AG10803 (cell line): ENCODE measurements at places on chromosomes 7 and 10.

- DNase-seq: peak; percentile 98
Measured at GRCh38 chr10:73495884-73496674, at the start of gene PPP3CB. PPP3CB (minus strand) TSS chr10:73496024; CDS start chr10:73495889, 135 bp downstream.

DNA sequence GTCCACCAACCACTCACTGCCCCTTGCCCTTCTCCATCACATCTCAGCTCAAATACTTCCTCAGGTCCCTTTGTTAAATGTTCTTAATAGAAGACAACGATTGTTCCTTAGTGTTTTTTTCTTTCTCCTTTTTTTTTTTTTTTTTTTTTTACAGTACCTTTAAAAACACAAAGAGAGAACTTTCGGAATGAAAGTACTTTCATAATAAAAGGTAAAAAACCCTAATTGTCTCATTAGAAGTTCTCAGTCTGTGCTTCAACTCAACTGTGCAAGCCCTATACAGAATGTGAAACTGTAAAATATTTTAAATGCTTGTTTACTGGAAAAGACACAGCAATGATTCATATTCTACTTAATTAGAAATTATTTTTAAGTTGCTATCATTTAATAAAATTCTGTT, 29.4 kb downstream of the TSPAN12 start:
- DNase-seq: no peak

GRCh38 chr10:35650894-35651293, 8.8 kb upstream of the FZD8 start:
- no peak for DNase-seq

DNA sequence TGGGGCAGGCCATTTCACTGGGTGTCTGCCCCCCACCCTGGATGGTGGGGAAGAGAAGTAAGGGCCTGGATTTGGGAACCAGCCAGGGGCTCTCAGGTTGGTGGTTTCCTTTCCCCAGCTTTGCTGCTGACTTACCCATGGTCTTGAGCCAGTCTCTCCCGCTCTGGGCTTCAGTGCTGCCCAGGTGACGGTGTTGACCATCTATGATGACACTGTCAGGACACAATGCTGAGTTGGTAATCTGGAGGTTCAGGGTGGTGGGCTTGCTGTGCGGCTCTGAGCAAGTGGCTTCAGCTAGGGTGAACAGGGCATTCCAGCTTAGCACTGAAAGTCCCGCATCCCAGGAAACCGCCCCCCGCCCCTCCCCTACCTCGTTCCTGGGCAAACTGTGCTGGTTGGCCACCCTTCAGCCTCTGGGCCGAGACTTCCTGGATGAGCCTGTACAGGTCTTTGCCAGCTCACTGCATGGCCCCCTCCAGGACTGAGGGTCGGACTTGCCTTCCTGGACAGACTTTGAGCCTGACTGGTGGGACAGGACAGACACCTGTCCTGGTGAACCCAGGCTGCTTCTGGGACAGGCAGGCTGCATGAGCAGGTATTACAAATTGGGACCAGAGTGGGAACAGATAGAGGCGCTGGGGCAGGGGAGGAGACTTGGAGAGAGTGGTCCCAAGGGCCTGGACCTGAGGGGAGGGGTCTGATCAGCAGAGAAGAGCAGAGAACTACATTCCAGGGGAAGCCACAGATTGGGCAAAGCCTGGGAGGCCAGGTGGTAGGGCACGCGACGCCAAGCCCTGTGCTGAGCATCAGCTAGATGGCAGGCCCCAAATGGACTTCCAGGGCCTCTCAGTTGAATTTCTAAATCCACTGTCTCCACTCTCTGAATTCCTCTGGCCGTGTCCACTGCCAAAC, 19.9 kb upstream of the ZMIZ1 start:
- DNase-seq: no peak

DNA sequence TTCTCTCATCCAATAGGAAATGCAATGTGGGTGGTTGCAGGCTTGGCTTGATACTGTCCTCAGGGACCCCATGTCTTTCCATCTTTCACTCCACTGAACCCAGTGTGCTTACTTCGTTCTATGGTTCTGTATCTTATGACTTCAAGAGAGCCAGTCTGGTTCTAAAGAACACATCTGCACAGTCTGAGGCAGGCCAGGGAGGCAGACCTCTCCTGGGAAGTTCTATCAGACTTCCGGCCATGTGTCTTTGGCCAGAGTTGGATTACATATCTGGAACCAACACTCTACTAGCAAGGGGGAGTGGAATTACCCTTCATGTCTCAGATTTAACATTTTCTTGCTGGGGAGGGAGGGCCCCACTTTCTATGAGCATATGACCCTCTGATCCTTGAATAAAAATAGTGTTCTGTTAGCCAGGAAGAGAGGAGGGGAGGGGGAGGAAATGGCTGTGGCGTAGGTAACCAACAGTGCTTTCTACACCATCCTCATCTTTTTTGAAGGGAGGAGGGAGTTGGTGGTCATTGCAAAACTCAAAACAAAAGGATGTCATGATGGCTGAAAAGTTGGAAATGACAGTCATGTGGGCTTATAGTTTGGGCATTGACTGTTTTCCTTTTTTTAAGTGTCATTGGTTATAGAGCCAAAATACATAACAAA, 370.2 kb downstream of the GATA3 start:
- DNase-seq: no peak

DNA sequence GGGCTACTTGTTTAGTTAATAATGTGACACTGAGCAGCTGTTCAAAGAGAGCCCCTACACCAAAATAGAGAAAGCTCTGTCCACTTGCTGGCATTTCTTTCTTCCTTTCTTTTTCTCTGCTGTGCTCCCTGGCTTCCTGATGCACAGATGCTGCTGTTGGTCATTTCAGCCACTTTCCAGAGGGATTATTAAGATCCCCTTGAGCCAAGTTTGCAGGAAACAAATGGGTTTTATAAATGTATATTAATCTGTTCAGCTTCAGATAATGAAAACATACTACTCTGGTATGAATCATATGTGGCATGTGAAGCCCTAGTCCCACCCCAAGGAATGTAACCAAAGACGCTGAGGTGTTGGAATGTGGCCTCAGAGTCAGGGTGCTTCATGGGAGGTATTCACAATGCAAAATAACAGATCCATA, 638.2 kb upstream of the FZD8 start:
- peak; percentile 22 for DNase-seq

- DNase-seq: no peak
Measured at GRCh38 chr7:133948588-133948987, 178.6 kb upstream of the LRGUK start.

- DNase-seq: no peak
Measured at GRCh38 chr10:110147961-110148360, 59.4 kb upstream of the MXI1 start.

GRCh38 chr7:18762189-18762588, 266.6 kb downstream of the HDAC9 start:
- DNase-seq: peak; percentile 74

DNA sequence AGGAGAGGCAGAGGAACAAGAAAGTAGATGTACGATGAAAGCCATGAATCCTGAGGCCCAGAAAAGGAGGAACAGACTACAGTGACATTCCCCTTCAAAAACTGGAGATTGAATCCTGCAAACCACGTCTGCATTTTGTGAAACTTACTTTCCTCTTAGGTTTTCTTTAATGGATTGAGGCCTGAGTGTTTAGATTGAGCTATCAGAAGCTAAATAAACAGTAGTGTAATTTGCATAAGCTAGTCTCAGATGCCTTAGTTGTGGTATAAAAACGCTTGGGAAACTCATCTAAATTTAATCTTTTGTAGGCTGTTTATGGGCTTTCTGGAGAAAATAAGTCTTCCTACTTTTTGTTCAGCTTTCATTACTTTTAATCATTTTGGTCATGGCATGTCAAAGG, 94.8 kb upstream of the HDAC9 start:
- no peak for DNase-seq
